ENCODE measurements at places on chromosomes 13 and 19.

- DNase-seq = no peak
Measured at GRCh38 chr13:104310861-104311260, 1244.6 kb upstream of the SLC10A2 start.

- no peak for DNase-seq
Measured at GRCh38 chr13:80727321-80727975, 386.5 kb upstream of the SPRY2 start.

DNA sequence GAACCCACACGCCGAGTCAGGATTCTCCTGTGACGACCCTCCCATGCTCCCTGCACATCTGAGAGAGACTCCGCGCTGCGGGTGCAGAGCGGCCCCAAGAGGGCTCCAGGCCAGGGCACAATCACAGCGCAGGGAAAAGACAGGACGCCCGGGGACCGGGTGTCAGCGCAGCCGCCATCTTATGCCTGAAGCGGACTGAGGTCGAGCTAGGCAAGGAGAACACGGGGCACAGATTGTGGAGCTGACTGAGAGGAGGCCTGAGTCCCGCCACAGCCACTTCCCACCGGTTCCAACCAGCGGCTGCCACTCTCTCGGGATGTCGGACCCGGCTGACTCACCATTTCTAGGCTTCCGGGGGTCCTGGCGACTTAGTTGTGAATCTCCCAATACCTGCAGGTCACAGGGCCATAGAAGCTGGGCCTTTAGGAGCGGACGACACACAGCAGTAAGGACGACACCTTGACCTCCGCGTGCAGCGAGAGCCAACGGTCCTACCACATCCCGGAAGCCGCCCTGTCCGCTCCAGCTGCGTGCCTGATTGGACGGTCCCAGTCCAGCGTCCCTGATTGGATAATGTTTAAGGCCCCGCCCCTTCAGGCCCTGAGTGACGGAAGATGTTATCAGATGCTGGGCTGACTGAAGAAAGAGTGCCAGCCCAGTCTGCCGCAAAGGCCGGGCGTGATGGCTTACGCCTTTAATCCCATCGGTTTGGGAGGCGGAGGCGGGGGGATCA is at the start of gene ZNF728:
ZNF728 (minus strand) TSS at position 487 of the 733 bp plus-strand sequence; CDS start at position 341, 146 bp downstream.
- DNase-seq = no peak

DNA sequence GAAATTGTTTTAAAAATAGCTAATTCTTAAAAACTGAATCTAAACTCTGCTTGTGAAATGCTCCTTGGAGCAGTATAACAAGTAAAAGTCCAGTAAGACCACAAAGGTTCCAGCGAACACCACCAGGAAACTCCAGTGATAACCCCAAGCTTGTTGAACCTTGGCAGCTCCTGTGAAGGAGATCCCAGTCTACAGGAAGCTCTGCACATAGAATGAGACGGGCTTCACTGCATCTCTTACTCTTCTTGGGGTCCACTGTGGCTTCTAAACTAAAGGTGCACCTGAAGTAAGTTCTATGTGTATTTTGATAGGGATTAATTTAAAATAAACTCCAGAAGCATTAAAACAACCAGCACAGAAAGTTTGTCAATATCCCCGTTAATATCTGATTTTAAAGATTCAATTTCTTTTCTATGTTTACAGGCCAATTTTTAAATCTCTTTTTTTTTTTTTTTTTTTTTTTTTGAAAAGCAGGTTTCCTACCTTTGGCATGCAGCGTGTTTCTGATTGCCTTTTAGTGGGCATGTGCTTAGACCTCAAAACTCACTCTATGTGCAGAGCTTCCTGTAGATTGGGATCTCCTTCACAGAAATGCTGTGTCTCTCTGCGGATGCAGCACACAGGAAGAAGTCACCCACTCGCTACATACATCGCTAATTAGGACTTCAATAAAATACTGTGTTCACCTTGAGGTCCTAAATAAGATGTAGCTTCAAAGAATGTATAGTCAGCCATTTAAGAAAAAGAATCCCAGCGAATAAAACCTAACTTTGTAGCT is 508.5 kb downstream of the KLF12 start:
- peak; percentile 49 for DNase-seq

GRCh38 chr13:79866436-79866835 is 385.5 kb downstream of the NDFIP2 start:
- DNase-seq = no peak

DNA sequence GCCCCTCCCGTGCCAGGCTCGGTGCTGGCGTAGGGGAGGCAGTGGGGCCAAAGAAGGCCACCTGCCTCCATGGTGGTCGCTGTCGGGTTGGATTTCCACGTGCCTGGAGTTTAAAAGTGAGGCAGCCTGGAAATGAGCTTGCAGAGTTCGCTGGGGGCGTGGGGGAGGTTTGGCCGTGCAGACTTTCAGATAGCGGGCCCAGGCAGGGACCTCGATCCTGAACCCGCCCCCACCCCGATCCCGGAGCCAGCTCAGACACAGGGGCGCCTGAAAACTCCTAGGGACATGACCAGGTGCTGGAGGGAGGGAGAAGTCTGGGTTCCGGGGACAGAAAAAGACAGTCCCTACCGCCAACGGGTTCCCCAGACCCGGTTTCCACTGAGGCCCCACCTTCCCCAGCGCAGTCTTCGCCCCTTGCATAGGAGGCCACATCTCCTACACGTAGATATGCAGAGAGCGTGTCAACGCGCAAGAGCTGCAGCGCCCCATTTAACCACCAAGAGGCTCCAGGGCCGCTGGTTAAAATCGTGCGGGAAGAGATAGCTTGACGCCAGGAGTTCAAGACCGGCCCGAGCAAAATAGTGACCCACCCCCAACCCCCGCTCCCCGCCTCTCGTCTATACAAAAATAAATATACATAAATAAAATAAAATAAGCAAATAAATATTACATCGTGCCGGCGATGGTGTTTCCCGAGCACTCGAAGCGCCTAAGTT is 8.5 kb downstream of the CCDC8 start:
- DNase-seq = no peak

DNA sequence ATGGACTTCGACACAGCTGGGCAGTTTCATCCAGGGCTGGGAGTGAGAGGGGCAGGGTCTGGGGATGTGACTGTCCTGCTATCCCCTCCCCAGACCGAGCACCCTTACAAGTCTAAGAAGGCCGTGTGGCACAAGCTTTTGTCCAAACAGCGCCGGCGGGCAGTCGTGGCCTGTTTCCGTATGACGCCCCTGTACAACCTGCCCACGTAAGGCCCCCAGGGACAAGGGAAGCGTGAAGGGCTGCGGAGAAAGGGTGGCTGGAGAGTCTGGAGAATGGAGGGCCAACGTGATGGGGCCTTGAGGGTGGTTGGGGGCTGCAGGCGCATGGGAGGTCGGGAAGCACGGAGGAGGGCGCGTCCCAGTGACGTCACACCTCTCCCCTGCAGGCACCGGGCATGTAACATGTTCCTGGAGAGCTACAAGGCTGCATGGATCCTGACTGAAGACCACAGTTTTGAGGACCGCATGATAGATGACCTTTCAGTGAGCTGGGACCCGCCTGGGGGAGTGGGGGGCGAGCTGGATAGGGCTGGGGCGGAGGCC is 89.5 kb downstream of the MAP4K1 start:
- DNase-seq = no peak

- DNase-seq = no peak
Measured at GRCh38 chr19:374886-375235, 30.3 kb upstream of the MIER2 start.

- DNase-seq = no peak
Measured at GRCh38 chr13:89831157-89831556, 1516.3 kb upstream of the MIR17HG start.

- DNase-seq = no peak
Measured at GRCh38 chr13:55727683-55728082, 1413.0 kb upstream of the PRR20A start.

GRCh38 chr13:60282708-60283107 is 114.3 kb upstream of the TDRD3 start:
- DNase-seq = no peak

DNA sequence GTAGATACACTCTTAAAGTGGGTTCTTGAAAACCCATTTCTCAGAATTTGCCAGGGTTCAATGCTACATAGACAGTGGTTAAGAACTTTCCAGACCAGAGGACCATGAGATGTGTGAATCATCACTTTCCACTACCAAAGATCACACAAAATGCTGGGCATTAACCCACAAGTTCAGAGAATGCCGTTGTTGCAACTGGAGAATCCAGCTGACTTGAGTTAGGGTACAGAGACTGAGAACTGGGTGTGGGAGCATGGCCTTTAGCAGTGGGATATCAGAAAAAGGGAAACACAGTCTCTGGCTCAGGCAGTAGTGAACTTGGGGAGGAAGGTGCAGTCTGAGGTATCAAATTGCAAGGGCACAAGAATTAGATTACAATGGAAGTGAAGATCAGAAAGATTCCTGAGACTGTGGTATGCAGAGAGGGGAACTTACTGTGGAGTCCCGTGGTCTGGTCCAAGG is 51.5 kb upstream of the WDFY2 start:
- no peak for DNase-seq

GRCh38 chr13:42803563-42804204 is 22.3 kb downstream of the FAM216B start:
- no peak for DNase-seq

DNA sequence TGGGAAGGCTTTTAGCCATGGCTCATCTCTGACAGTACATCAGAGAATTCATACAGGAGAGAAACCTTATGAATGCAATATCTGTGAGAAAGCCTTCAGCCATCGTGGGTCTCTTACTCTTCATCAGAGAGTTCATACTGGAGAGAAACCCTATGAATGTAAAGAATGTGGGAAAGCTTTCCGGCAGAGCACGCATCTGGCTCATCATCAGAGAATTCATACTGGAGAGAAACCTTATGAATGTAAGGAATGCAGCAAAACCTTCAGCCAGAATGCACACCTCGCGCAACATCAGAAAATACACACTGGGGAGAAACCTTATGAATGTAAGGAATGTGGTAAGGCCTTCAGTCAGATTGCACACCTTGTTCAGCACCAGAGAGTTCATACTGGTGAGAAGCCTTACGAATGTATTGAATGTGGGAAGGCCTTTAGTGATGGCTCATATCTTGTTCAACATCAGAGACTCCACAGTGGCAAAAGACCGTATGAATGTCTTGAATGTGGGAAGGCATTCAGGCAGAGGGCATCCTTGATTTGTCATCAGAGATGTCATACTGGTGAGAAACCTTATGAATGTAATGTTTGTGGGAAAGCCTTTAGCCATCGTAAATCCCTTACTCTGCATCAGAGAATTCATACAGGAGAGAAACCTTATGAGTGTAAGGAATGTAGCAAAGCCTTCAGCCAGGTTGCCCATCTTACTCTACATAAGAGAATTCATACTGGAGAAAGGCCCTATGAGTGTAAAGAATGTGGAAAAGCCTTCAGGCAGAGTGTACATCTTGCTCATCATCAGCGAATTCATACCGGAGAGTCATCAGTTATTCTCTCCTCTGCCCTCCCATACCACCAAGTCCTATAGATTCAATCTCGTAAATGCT is 10.7 kb downstream of the ZNF470 start:
- DNase-seq = no peak

Measured in CD4-positive, alpha-beta T cell treated with Interleukin-12 subunit alpha and Interleukin-12 subunit beta, for 1 hour (primary cell).